ENCODE measurements at places on chromosomes 5 and 9. TPM values are rescaled to one million over a fixed set of nuclear protein-coding genes. Genes with fewer than 3 reads are reported as not detected.

Gene NCS1
- 12.4 TPM for total RNA-seq

DNA sequence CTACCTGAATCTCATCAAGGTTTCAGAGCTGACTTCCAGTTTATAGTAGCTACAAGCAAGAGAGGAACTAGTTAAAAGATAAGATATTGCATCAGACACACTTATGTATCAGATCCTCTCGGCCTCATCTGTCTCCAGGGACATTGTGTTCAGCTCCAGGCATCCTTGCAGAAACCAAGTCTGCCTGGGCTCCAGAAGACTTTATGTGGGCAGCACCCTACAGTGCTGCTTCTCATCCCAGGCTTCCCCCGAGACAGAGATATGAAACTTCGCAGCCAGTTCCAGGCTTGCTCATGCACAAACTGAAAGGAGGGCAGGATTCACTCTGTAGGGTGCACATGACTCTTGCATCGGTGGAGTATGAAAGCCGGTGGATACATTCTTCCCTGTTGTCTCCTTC is 33.9 kb upstream of the FOXB2 start:
- H3K27me3 ChIP-seq: no peaks in the 10 kb centered on the region
- H3K27ac ChIP-seq: no peak overlapping the region
- no peaks in the 10 kb centered on the region for H3K4me1 ChIP-seq
- no peak overlapping the region for H3K4me3 ChIP-seq
- no peak for DNase-seq

DNA sequence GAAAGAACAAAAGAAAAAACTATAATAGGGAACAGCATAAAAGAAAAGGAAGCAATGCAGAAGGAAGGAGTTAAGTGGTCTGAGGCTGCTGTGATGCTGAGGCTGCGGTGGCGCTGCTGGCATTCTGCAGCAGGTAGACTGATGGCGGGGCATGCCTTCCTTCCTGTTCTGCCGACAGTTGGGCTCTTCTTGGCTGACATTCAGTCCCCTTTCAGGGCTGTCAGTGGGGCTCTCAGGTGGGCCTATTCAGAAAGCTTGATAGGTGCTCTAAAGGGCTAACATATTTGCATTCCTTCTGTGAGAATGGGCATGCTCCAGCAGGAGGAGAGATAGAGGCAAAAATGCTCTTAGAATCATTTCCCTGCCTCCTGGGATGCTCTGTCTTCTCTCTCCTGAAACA is 5.1 kb upstream of the CLINT1 start:
- H3K4me3 ChIP-seq: no peak overlapping the region
- no peaks in the 10 kb centered on the region for H3K36me3 ChIP-seq
- H3K27me3 ChIP-seq: no peaks in the 10 kb centered on the region
- H3K4me1 ChIP-seq: no peaks in the 10 kb centered on the region

DNA sequence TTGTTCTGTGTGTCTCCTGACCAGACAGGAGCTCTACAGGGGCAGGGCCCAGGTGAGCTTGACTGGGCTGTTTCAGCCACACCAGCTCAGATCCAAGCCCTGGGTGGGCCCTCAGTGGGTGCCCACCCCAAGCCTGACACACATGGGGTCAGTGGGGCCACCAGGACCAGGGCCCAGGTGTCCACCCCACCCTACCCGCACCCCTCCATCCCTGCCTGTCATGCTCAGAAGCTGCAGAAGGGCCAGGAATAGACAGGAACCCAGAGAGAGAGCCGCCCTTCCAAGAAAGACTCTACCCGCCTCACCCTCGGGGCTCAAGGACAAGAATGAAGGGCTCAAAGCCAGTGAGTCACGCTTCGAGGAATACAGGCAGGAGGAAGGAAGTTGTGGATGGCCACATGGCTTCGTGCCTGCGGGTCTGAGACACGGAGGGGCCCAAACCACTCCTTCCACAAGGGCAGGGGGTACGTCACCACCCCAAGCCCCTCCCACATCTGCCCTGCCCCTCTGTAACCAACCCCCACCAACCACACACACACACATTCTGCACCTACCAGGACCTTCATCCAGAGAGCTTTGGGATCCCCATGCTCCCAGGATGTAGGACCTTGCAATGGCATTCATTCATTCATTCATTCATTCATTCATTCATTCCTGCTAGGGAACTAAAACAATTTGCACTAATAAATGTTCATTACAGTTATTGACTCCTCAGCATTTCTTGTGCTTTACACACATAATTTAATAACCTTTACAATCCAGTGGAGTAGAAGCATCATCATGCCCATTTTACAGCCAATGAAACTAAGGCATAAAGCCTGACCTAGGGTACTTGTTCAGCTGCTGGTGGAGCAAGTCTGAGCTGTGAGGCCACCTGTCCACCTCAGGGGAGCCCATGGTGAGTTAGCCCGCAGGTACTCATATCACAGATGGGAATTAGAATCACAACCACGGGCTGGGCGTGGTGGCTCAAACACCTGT is 55.9 kb upstream of the STXBP1 start:
- peaks cover 5% of the 10 kb centered on the region for H3K36me3 ChIP-seq
- H3K4me1 ChIP-seq: peaks cover 84% of the 10 kb centered on the region
- H3K27me3 ChIP-seq: no peaks in the 10 kb centered on the region
- no peak for DNase-seq
- peak overlapping the region; percentile 20 for H3K4me3 ChIP-seq

DNA sequence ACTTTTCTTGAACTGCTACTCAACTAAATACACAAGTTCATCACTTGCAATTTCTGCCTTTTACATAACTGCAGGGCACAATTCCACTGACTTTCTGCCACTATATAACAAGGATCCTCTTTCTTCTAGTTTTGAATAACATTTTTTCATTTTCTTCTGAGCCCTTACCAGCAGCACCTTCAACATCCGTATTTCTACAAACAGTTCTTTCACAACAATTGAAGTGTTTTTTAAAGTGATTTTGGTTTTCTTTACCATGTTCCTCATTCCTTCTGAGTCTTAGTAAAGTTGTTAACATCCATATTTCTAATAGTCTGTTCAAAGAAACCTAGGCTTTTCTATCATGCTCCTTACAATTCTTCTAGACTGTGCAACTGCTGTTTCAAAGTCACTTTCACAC is 127.2 kb upstream of the PITX1 start:
- no peak overlapping the region for H3K27ac ChIP-seq
- no peaks in the 10 kb centered on the region for H3K27me3 ChIP-seq
- no peak overlapping the region for H3K4me3 ChIP-seq
- peaks cover 7% of the 10 kb centered on the region for H3K4me1 ChIP-seq

All from esophagus squamous epithelium (tissue), 5 donors.